Right kidney (tissue), 9 donors: ENCODE measurements at places on chromosomes 1 and 21.

DNA sequence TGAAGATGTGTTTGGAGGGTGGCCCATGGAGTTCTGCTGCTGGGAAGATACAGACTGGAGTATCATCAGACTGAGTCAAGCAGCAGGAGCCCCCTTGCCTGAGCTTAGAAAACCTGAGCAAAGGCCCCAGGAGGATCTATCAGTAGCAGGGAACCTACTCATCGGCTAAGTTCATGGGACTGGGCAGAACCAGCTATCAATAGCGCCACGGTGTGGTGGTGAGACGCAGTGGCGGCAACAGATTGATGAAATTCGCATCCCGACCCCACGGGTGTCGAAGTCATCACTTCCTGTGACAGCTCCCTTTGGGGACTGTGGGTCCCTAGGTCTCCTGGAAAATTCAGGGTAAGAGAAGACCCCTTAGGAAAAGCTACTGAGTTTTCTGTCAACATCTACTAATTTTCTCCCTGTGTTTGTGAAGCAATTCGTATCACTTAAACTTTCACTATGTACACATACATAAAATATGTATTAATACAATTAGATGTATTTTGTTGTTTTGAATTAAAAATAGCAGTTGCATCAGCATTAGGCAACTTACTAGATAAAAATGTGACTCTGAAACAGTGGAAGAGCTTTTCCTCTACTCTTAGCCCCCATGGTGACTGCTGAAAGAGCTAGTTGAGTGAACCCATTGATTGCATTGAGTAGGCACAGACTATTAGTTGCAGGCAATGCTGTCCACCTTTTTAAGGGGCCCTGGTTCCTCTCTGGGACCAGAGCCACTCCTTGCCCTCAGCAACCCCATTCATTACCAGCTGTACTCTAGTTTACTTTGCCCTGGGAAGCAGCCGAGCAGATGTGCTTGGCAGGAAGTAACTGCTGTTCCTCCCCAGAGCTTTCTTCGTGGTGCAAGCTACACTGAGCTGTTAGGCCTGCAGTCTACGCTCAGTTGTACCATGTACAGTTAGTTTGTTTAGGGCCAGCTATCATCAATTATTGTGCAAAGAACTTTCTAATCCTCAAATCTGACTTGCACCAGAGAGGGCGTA is 7.3 kb upstream of the CACNA1S start:
- DNase-seq, result no peak

GRCh38 chr1:225695578-225696337 is 42.8 kb upstream of the ENAH start:
- DNase-seq, result peak; percentile 58

DNA sequence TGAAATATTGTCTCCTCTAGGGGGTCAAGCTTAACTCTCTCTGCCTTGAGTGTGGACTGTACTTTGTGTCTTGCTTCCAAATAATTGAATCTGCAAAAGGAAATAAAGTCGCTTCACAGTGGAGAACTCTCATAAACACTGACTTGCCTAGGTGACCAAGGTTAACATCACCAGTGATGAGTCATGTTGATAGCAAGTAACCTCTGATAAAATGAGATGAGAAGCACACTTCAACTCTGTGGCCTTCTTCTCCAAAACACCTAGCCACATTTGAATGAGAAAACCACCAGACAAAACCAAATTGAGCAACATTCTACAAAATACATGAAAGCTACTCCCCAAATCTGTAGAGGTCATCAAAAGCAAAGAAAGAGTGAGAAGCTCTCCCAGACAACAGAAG is 37.6 kb downstream of the PDE4B start:
- DNase-seq, result no peak

DNA sequence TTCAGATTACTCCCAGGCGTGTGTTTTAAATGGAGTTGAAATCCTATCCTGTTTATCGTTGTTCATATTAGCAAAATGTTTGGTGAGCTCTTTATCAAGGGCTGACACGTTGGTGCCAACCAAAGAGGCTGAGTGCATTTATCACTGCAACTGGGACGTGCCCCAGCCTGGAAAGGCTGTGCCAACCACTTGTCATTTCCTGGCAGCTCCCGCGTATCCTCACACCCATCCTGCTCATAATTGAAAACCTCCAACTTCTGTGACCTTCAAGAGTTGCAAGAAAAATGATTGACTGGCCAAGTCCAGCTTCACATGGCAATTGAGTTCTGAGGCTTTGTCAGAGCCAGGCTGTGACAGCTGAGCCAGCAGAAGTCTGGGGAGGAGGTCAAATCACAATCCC is 43.7 kb upstream of the KCNA3 start:
- DNase-seq, result no peak

DNA sequence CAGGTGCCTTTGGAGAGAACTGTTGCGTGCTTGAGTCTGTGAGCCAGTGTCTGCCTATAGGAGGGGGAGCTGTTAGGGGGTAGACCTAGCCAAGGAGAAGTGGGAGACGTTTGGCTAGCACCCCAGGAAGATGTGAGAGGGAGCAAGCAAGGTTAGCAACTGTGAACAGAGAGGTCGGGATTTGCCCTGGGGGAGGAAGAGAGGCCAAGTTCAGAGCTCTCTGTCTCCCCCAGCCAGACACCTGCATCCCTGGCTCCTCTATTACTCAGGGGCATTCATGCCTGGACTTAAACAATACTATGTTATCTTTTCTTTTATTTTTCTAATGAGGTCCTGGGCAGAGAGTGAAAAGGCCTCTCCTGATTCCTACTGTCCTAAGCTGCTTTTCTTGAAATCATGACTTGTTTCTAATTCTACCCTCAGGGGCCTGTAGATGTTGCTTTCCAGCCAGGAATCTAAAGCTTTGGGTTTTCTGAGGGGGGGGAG is 2.4 kb downstream of the BTG2 start:
- DNase-seq, result no peak

- peak; percentile 37 for DNase-seq
Measured at GRCh38 chr1:24735509-24736375, 9.5 kb upstream of the CLIC4 start.

GRCh38 chr1:21233490-21233889 is 56.8 kb downstream of the ECE1 start:
- DNase-seq, result no peak

DNA sequence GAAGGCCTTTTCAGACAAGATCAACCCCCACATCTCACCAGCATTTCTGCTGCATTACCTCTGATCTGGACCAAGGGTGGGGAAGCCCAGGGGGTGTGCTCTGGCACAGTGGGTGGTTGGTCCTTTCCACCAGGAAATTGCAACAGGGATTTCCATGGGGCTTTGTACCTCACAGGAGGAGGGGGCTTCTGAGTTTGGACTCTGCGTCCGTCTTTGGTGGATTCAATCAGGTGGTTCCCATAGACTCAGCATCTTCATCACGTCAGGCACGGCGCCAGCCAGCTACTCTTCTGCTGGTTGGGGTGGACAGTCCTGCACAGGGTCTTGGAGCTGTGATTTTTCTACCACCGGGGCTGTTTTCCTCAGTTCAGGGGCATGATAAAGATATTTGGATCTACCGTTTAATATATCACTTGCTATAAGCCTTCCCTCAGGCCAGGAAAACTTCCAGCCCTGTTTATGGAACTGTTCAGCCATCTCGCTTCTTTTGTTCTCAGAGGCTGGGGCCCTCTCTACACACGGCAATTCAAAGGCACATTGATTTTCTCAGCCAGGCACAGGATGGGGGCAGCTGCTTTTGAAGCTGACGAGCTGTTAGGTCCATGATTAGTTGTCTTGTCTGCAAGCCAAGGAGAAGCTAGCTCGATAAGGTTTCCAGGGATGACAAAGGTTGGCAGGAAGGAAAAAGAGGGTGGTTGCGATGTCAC is 467.3 kb downstream of the CAMTA1 start:
- DNase-seq, result no peak

DNA sequence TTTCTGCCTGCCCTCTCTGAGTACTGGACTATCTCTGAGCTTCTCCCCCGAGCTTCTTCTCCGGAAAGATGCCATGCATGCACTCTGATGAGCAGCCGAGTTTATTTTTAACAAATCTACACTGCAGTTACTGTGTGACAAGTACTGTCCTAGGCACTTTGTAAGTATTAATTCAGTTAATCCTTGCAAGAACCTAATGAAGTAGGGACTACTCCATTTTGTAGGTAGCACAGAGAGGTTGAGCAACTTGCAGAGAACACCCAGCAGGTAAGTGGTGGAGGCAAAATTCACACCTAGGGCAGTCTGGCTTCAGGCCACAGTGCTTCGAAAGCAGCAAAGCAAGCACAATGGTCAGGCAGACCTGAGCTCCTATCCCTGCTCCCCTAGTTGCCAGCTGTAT is 3.8 kb upstream of the TAL1 start:
- DNase-seq, result no peak

- DNase-seq, result no peak
Measured at GRCh38 chr1:90107990-90108389, 113.1 kb downstream of the ZNF326 start.
